ENCODE measurements at places on chromosomes 2 and 18.

DNA sequence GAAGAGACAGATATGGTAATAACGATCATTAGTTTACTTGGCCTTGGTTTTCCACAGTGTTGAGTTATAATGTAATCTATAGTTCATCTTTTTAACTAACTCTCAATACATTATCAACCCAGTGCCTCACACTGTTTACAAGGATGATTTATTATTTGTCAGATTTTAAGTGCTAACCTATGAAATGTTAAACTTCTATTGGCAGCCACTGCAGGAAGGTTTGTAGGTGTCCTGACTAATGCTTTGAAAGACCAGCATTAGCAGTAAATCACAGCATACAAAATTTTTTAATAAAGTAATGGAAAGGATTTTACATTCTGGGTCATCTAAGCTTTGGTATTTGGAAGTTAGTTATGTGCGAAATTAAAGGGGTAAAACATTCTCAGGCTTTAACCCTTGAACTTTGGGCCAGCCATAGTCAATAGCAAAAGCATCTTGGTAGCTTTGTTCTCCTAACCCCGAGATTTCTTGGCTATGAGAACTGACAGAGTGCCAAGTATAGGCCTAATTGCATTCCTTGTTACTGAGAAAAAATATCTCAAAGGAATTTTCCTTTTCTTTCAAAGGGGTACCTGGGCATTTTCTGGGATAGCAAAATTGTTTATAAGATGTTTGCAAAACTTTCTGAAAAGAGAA is 30.6 kb downstream of the SPATS2L start:
- peaks cover 26% of the 10 kb centered on the region for H3K36me3 ChIP-seq
- no peaks in the 10 kb centered on the region for H3K27me3 ChIP-seq
- 0 out of 2 replicates have a peak, but pooled peaks cover 6% of the 10 kb centered on the region for H3K4me1 ChIP-seq

GRCh38 chr18:73653827-73654226 is 493.8 kb downstream of the FBXO15 start:
- H3K27ac ChIP-seq, result no peak overlapping the region
- no peak overlapping the region for H3K4me3 ChIP-seq
- H3K36me3 ChIP-seq, result no peaks in the 10 kb centered on the region
- no peaks in the 10 kb centered on the region for H3K4me1 ChIP-seq

DNA sequence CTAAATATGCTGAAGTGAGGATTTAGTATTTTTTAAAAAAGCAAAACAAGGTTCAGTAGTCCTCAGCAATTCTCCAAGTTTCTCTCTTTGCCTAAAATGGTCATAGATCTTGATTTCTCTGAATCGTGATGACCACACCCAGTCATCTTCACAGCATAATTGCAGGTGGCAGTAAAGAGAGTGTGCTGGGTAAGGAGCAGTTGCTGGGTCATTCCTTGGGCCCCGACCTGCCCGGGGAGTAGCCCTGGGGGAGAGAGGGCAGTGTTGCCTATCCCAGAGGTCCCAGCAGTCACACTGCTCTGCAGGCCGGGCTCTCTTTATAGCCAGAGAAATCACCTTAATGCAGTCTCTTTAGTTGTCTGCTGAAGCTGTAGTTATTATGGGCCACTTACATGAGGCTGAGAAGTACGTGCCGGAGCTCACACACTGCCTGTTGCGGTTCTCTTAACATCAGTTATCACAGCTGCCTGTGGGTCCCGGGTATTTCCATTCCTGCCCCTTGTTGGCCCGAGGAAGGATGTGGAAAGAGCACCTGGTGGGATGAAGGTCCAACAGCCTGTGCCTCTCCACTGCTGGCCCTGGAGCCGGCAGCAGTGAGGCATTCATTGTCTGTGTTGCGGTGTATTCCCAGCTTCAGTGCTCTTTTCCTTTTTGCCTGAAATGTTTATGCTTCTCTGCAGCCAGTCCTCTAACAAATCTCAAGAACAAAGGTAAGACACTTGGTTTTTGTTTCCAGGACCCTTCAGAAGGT is 230.1 kb downstream of the ALPK2 start:
- no peaks in the 10 kb centered on the region for H3K36me3 ChIP-seq
- no peaks in the 10 kb centered on the region for H3K27me3 ChIP-seq
- H3K4me3 ChIP-seq, result no peak overlapping the region

GRCh38 chr2:38113981-38114708 is 38.2 kb upstream of the CYP1B1 start:
- H3K4me1 ChIP-seq, result peaks cover 31% of the 10 kb centered on the region
- H3K27me3 ChIP-seq, result no peaks in the 10 kb centered on the region
- DNase-seq, result no peak
- no peak overlapping the region for H3K4me3 ChIP-seq
- no peak overlapping the region for H3K27ac ChIP-seq
- no peaks in the 10 kb centered on the region for H3K36me3 ChIP-seq

GRCh38 chr2:60280238-60280637 is 273.2 kb downstream of the BCL11A start:
- H3K4me1 ChIP-seq, result no peaks in the 10 kb centered on the region
- no peak for DNase-seq
- H3K27ac ChIP-seq, result no peak overlapping the region
- H3K27me3 ChIP-seq, result no peaks in the 10 kb centered on the region

DNA sequence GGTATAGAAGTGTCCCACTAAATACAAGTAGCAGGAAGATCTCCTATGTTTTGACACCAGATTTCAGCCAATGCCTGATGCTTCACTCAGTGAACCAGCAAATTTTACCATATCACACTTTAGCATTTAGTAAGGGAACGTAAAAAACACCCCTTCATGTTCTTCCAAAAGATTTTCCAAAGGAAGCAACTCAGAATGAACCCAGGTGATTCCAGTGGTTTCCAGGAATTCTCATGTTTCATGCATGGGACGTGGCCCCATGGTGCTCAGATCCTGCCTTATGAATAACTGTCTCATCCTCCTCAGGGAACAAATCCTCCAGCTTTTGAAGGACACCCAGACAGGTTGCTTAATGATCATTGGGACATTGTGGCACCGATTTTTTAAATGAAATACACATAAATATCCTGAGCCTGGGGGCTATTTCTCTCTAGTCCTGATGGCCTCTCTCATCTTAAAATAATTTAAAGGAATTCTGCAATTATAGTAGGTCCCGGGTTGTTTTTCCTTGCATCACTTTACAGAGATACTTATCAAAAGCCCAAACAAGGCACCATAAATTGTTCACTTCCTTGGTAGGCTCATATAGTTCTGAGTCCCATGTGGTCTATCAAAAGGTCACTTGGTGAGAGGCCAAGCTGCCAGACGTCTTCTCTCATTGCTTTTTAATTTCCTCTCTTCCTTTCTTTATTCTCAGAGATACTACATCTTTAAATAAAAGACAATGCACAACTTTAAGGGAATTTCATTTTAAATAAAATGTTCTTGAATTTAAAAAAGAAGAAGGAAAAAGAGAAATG is 261.0 kb downstream of the ZNF516 start:
- H3K27me3 ChIP-seq, result no peaks in the 10 kb centered on the region
- H3K36me3 ChIP-seq, result no peaks in the 10 kb centered on the region
- DNase-seq, result no peak

- no peak for DNase-seq
- H3K36me3 ChIP-seq, result peaks cover 6% of the 10 kb centered on the region
- H3K4me1 ChIP-seq, result peaks cover 9% of the 10 kb centered on the region
- H3K27ac ChIP-seq, result peak overlapping the region; percentile 40
- H3K4me3 ChIP-seq, result peak overlapping the region; percentile 95
Observed at GRCh38 chr18:36829362-36830157, 633 bp downstream of the KIAA1328 start.

- no peak for DNase-seq
- no peak overlapping the region for H3K27ac ChIP-seq
- H3K36me3 ChIP-seq, result no peaks in the 10 kb centered on the region
- H3K27me3 ChIP-seq, result no peaks in the 10 kb centered on the region
- no peak overlapping the region for H3K4me3 ChIP-seq
Observed at GRCh38 chr2:768451-768850, 91.2 kb upstream of the TMEM18 start.

DNA sequence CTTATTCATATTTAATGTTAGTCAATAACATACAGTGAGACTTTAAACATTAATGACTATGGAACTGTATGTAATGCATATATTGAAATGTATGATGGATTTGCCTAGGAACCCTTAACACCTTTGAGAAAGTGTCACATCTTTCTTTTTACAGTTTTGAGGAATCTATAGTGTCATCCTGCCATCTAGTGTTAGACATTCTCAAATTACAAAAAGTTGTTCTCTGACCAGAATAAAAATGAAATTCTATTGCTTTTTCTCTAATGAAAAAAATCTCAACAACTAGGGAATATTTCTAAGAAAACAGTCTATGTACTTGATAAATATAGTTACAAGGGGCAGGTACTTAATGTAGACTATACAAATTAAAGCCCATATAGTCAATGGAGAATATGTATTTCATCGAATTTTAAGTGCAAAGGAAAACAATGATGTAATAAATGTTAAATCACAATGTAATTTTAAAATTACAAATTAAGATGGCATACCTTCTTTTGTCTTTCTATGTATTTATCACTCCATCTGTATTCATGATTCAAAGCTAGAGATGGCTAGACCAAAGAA is 5.1 kb upstream of the CALCRL start:
- H3K36me3 ChIP-seq, result no peaks in the 10 kb centered on the region
- no peaks in the 10 kb centered on the region for H3K27me3 ChIP-seq
- peak; percentile 6 for DNase-seq

DNA sequence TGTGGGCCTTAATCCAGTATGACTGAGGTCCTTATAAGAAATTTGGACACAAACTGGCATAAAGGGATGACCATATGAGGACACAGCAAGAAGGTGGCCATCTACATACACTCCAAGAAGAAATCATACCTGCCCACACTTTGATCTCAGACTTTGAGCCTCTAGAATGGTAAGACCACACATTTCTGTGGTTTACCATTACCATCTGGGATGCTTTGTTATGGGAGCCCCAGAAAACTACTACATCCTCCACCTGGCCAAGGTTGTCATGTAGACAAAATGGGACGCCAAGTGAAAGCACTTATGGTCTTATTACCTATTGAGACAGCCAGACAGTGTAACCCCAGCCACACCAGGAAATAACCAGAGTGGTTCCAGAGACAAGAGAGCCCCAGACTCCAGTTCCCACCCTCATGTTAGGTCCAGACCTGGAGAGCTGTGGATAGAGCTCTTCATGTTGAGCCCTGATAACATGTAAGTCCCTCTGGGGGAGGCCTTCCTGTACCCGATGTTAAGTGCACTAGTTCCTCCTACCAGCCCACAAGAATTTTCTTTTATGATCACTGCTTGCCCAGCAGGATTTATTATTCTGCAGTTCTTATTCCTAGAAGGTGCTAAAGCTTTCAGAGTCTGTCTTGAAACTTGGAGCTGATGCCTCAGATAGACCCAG is 4.6 kb upstream of the ADD2 start:
- peaks cover 11% of the 10 kb centered on the region for H3K27me3 ChIP-seq
- H3K36me3 ChIP-seq, result no peaks in the 10 kb centered on the region
- H3K27ac ChIP-seq, result no peak overlapping the region
- no peak overlapping the region for H3K4me3 ChIP-seq

GRCh38 chr2:205712508-205712907 is 30.2 kb downstream of the NRP2 start:
- no peaks in the 10 kb centered on the region for H3K36me3 ChIP-seq
- no peaks in the 10 kb centered on the region for H3K27me3 ChIP-seq
- DNase-seq, result no peak
- H3K27ac ChIP-seq, result peak overlapping the region; percentile 76
- H3K4me3 ChIP-seq, result no peak overlapping the region

DNA sequence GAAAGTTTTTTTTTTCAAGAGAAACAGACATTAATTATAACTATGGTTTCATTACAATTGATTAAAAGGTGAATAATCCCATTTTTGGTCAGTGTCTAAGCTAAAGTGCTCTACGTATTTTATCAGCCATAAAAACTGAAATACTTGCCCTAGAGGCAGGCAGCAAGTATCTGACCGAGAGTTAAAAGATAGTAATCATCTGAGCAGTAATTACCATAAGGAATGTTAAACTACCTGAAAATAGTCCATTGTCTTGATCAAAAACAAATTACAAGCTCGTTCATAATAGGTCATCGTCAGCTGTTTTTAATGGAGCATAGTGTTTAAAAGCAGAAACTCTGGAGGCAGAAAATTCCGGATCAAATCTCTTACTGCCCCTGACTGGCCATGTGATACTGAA is 105.7 kb upstream of the ZEB2 start:
- H3K27me3 ChIP-seq, result no peaks in the 10 kb centered on the region
- H3K27ac ChIP-seq, result no peak overlapping the region
- H3K4me3 ChIP-seq, result no peak overlapping the region

GRCh38 chr18:45666520-45666919 is 51.2 kb downstream of the SLC14A2 start:
- H3K27me3 ChIP-seq, result no peaks in the 10 kb centered on the region
- no peaks in the 10 kb centered on the region for H3K36me3 ChIP-seq
- peak; percentile 27 for DNase-seq
- H3K27ac ChIP-seq, result no peak overlapping the region
- no peak overlapping the region for H3K4me3 ChIP-seq

- no peak for DNase-seq
- H3K4me3 ChIP-seq, result no peak overlapping the region
Observed at GRCh38 chr2:108385411-108386071, 7.8 kb downstream of the SULT1C4 start.

DNA sequence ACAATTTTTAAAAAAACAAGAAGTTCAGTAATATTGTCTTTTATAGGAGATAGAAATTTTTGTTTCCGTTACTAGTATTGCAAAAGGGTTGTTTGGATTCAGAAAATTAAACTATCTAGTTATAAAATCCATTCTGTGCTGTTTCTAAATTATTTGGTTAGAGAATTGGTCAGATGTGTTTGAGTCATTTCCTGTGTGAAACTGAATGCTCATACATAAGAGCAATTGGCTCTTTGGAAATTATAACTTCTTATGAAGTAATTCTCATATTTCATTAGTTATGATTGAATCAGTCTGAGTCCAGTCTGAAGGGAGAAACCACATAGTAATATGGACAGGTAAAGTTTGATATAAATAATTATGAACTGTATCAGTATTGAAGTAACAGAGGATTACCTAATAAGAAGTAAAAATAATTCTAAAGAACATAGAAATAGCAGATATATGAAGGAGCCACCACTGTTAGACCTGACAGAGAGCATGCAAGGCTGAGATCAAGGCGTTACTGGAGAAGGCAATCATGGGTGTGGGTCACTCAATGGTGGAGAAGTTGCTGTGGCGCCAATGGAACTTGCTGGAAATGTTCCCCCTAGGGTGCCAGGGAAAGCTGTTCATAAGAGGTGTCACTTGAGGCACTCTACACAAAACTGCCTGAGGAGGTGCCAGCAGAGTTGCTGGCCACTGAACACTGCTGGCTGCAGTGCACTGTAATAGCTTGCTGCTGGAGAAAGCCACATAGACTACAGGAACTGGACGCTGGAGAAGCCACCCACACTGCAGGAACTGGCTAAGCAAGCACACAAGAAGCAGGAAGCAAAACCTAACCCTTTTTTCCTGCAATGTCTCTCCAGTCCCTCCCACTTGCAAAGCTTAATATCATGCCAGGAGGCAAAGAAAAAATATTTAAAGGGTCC is 18.0 kb upstream of the FAP start:
- H3K27me3 ChIP-seq, result no peaks in the 10 kb centered on the region
- peaks cover 19% of the 10 kb centered on the region for H3K4me1 ChIP-seq

- no peak for DNase-seq
- H3K4me3 ChIP-seq, result no peak overlapping the region
- no peaks in the 10 kb centered on the region for H3K4me1 ChIP-seq
- no peak overlapping the region for H3K27ac ChIP-seq
Observed at GRCh38 chr2:225998653-225999052, 599.1 kb downstream of the NYAP2 start.
